ENCODE measurements at places on chromosomes 7 and 10. TPM values are rescaled to one million over a fixed set of nuclear protein-coding genes. Genes with fewer than 3 reads are reported as not detected.

GRCh38 chr7:114988026-114988425, 66.1 kb downstream of the MDFIC start:
- H3K36me3 ChIP-seq, result no peaks in the 10 kb centered on the region
- H3K4me1 ChIP-seq, result peaks cover 55% of the 10 kb centered on the region
- H3K27me3 ChIP-seq, result no peaks in the 10 kb centered on the region
- H3K27ac ChIP-seq, result peak overlapping the region; percentile 80

DNA sequence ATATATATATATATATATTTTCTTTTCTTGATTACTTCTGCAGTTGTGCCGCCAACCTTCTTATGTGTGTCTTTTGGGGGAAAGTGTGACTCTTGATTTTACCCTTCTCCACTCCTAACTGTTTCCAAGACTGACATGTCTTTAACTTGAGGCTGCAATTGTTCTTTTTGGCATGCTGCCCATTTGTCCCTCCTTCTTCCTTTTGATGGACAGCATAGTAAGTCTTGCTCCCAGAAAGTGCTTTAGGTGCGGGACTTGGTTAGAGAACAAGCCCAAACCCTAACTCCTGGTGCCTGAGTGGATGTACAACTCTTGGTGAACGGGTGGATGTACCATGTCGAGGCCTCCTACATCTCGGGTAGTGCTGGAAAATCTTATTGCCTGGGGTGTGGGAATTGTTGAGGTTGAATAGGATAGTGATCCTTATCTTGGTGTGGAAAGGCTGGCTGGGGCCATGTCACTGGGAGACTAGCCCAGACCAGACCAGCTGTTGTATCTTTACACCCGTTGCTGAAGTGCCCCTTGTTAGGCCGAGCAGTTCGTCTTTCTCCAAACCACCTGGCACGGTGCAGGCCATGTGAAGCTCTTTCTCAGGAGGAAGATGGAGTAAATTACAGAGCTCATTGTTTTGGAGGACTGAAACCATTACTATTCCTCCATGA, 16.3 kb downstream of the TCF7L2 start:
- H3K27ac ChIP-seq, result no peak overlapping the region
- peaks cover 13% of the 10 kb centered on the region for H3K36me3 ChIP-seq
- no peak overlapping the region for H3K4me3 ChIP-seq
- H3K27me3 ChIP-seq, result no peaks in the 10 kb centered on the region

DNA sequence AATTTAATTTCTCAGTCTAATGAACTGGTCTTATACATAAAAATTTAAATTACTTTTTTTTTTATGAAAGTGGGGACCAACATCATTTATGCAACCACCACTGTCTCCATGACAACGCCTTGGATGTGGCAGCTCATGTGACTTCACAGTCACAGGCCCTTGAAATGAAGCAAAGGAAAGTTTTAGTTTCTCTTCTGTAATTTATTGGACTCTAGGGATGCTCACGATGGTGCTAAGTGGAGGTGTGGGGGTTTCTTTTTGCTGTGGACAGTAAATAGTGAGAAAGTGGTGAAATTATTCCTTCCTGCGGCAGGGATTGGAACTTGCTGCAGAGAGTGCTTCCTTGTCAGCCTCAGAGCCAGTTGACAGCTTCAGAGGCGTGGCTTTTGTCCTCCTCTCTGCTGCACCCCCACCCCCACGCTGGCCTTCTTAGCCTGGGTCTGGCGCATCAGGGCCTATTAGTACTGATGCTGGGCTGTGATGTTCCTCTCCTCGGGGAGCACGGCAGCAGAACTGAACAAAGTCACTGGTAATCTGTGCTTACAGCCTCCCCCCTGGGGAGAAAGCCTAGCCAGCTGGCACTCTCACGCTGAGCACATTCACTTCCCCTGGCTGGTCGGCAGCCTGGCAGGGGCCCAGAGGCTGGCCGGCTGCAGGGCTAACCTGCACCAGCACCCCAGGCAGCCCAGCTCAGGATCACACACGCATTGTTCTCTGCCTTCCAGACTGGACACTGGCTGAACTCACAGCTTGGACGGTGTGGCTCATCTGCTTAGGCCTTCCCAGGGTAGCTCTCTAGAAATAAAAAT, 517.5 kb upstream of the GALNT17 start:
- no peaks in the 10 kb centered on the region for H3K27me3 ChIP-seq
- H3K4me1 ChIP-seq, result peaks cover 18% of the 10 kb centered on the region
- peak overlapping the region; percentile 18 for H3K4me3 ChIP-seq

DNA sequence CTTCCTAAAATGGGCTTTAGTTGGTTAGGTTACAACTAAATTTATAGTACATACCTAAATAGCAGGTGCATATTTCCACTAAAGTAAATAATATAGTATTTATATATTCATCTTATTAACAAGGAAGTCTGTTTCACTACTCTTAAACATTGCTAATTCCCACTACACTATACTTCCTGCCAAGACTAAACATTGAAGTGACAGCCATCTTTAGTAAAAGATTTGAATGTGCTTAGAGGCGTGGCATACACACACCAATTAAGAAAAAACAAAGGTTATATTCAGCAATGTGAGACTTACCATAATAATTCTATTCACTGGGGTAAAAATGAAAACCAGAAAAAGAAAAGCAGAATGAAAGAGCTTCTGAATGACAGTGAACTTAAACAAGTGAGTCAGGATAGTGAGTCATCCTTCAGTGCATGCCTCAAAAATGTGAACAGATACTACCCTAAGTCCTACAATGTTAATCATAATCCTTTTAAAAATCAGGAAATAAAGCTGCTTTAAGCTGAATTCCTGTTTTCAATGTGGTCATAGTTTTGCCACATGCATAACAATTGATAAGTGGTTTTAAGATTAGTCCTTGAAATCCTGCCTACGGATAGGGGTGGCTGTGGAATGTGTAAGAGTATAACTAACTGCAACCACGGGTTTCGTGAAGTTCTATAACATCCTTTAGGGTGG, 59.4 kb downstream of the USP6NL start:
- no peak overlapping the region for H3K4me3 ChIP-seq
- H3K36me3 ChIP-seq, result no peaks in the 10 kb centered on the region
- H3K27me3 ChIP-seq, result no peaks in the 10 kb centered on the region
- DNase-seq, result no peak
- peaks cover 22% of the 10 kb centered on the region for H3K4me1 ChIP-seq

DNA sequence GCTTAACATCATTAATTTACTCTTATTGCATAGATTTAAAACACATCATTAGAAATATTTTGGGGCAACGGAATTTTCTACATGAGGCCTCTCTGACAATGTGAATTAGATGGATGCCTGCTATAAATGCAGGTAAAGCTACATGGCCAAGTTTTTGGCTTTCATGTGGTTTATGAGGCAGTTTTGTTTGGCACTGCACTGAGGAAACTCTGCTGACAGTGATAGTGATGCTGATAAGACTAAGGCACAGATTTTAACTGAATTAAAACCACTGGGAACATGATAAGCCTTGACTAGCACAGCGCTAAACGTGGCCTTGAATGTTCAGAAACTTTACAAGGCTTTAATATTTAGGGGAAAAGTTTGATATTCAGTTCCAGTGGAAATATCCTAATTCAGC, 114.3 kb upstream of the NOBOX start:
- H3K27ac ChIP-seq, result no peak overlapping the region
- H3K27me3 ChIP-seq, result no peaks in the 10 kb centered on the region
- no peak overlapping the region for H3K4me3 ChIP-seq
- no peak for DNase-seq
- peaks cover 18% of the 10 kb centered on the region for H3K4me1 ChIP-seq

DNA sequence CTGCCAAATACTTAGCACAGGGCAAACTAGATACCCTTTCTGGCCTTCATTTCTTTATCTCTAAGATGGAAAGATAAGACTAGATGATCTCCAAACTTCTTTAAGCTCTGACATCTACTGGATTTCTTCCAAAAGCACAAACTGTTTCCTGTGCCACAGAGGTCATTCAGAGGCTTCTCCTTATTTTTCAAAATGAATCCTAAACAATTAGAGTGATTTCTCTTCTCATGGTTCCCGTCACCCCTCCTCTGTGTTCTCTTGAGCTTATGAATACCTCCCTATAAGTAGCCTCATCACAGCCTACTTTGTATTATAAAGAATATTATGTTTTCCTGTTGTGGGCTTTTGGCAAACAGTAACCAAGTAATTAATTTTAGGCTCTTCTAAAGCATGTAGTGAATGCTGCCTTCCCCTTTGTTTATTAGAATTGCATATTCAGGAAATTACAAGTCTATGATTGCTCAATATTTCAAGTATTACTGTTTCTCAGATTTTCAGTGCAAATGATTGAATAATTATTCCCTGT, 179.5 kb downstream of the REEP3 start:
- H3K4me1 ChIP-seq, result peaks cover 45% of the 10 kb centered on the region
- no peak for DNase-seq
- peak overlapping the region; percentile 87 for H3K27ac ChIP-seq
- no peaks in the 10 kb centered on the region for H3K27me3 ChIP-seq
- no peak overlapping the region for H3K4me3 ChIP-seq

DNA sequence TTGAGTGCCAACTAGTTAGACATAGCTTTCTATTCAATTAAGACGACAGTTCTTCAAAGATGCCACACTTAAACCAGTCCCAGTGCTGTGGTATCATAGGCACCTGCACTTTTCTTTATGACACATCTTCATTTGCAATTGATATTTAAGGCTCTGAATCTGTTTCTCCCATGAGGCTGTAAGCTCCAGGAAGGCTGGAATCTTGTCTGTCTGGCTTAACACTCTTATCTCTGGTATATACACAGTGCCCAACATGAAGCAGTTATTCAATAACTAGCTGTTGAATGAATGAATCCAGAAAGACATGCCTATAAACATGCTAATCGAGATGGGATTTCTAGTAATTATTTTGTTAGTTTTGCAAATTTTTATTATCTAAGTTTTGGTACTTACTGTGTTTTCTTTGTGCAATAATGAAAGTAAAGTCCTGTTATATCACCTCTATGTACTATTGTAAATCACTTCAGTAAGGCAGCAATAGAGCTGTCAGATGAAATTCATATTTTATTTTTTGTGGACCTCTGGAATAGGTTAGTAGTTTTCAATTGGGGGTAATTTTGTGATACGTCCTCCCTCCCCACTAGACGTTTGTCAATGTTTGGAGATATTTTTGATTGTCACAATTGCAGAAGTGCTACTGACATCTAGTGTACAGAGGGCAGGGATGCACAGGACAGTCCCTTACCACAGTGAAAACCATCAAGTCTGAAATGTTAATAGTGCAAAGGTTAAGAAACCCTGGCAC, 51.3 kb upstream of the STEAP4 start:
- no peak for DNase-seq
- peaks cover 5% of the 10 kb centered on the region for H3K4me1 ChIP-seq
- H3K36me3 ChIP-seq, result no peaks in the 10 kb centered on the region
- H3K4me3 ChIP-seq, result peak overlapping the region; percentile 49
- H3K27me3 ChIP-seq, result no peaks in the 10 kb centered on the region

DNA sequence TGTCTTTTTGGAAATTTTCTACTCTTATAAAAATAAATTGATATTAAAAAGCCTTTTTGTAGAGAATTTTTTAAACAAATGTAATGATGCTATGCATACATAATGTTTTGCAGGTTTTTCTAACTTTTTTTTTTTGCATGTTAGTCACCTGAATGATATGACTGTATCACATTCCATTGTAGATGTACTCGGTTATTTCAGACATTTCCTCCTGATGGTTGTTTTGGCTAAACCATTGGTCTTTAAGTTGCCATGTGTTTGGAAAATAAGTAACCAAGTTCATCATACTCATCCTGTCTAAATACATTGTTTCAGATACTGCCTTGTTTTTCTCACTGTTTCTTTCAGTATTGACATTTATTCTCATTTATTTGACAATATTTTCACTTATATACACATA, 25.8 kb downstream of the NHLRC2 start:
- peaks cover 68% of the 10 kb centered on the region for H3K36me3 ChIP-seq
- no peak overlapping the region for H3K27ac ChIP-seq
- no peak for DNase-seq
- no peak overlapping the region for H3K4me3 ChIP-seq

- H3K4me3 ChIP-seq, result no peak overlapping the region
- H3K4me1 ChIP-seq, result peaks cover 15% of the 10 kb centered on the region
- H3K27ac ChIP-seq, result no peak overlapping the region
- no peak for DNase-seq
- peaks cover 100% of the 10 kb centered on the region for H3K36me3 ChIP-seq
- H3K27me3 ChIP-seq, result no peaks in the 10 kb centered on the region
These were observed 22.0 kb downstream of the PFKFB3 start for GRCh38 chr10:6224781-6225180.

DNA sequence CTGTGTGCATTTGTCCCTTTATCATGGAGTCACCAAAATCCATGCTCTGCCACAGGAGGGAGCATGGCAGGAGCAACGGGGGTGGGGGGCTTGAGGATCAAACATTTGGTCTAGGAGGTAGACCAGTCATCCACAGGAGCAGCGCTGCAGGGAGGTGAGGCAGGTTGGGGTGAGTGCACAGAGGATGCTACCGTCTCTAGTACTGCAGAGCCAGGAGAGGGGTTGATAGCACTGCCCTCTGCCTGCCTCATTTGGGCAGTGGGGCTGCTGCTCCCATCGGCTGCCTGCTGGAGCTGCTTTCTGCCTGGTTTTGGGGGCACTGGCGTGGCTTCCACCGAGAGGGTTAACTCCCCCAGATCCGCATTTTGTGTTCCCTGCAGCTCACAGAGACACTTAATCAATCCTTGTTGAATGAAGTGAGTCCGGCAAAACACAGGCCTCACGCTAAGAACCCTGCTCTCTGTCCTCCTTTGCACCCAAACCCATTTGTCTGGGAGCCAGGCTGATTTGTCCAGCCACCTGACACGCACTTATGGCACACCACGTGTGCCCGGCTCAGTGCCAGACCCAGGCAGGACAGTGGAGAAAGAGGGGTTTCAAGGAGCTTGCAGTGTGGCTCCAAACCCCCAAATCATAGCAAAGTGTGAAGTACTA, 527.1 kb upstream of the FOXK1 start:
- no peaks in the 10 kb centered on the region for H3K36me3 ChIP-seq
- no peak overlapping the region for H3K27ac ChIP-seq
- H3K4me3 ChIP-seq, result no peak overlapping the region
- H3K4me1 ChIP-seq, result peaks cover 4% of the 10 kb centered on the region
- DNase-seq, result no peak

GRCh38 chr7:121275204-121275603, 53.6 kb upstream of the WNT16 start:
- no peaks in the 10 kb centered on the region for H3K4me1 ChIP-seq
- no peaks in the 10 kb centered on the region for H3K27me3 ChIP-seq
- no peak overlapping the region for H3K4me3 ChIP-seq
- peaks cover 25% of the 10 kb centered on the region for H3K36me3 ChIP-seq
- DNase-seq, result no peak

- peaks cover 61% of the 10 kb centered on the region for H3K36me3 ChIP-seq
- H3K27ac ChIP-seq, result no peak overlapping the region
- no peaks in the 10 kb centered on the region for H3K4me1 ChIP-seq
- H3K4me3 ChIP-seq, result no peak overlapping the region
These were observed 213.2 kb downstream of the ZMYND11 start for GRCh38 chr10:348456-348855.

DNA sequence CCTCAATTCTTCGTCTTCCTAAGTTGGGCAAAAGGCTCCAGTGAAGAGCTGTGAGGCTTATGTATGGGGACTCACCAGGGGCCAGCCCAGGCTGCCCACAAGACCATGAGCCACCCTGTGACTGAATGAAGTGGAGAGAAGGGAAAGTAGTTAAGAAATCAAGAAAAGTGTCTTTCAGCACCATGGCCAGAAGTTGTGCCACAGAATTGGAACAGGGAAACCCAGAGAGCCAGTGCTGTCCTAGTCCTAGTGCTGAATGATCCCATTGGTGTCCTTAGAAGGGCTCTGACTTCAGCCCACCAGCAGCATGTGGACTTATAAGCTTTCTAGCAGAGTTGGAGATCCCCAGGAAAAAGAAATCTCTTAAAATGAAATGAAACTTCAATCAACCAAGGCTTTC, 37.0 kb upstream of the CCSER2 start:
- peaks cover 5% of the 10 kb centered on the region for H3K27me3 ChIP-seq
- no peak overlapping the region for H3K4me3 ChIP-seq
- no peak overlapping the region for H3K27ac ChIP-seq
- no peak for DNase-seq

The ACHE gene
- 0.49 TPM for total RNA-seq

The JCAD gene
- total RNA-seq, result 23.5 TPM

The RBP4 gene
- 1.1 TPM for total RNA-seq

The SPDYE2B gene
- total RNA-seq, result not detected

The SFRP5 gene
- total RNA-seq, result 8.7 TPM

All from left ventricle myocardium inferior (tissue), 1 donor.